ENCODE measurements at places on chromosomes 1 and 21. TPM values are rescaled to one million over a fixed set of nuclear protein-coding genes. Genes with fewer than 3 reads are reported as not detected.

Gene CD5L
- total RNA-seq: not detected

Gene HAO2
- 0.17 TPM for total RNA-seq

- DNase-seq: no peak
Observed at GRCh38 chr1:217363319-217363718, 267.6 kb downstream of the GPATCH2 start.

- DNase-seq: no peak
Observed at GRCh38 chr1:107480548-107481415, 339.9 kb downstream of the NTNG1 start.

- no peak for DNase-seq
Observed at GRCh38 chr1:150008699-150009098, 1.8 kb downstream of the OTUD7B start.

DNA sequence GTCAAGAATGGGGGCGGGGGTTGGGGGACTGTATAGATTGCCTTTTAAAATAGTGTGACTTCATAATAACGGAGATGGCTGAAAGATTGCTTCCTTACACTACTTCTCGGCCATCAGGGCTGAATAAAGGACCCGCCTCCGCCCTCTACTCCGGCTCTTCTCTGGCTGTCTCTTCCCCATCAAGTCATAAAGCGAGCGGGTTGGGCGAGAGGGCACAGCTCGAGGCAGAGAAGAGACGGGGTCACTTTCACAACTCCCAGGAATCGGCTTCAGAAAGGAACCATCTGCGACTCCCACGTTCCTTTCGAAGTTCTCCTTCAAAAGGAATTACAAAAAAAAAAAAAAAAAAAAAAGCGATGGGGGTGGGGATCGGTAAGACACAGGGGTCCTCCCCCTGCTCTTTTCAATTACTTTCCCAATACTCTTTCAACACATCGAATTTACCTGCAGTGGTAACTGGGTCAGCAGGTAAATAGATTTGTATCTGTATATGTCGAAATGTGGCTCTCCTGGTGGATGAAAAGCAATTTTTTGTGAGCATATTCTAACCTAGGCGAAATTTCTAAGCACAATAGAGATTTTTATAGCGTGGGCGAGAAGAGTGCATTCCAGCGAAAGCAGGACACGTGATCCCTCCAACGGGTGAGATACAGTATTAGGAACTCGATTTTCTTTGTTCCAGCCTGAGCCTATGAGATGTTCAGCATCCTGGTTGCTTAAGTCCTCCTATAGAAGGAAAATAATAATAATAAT lies 2.0 kb downstream of the LRRC7 start:
- no peak for DNase-seq

Gene SLAMF9
- total RNA-seq: not detected

Measured in mucosa of gallbladder (tissue), 1 donor.